Activated naive CD4-positive, alpha-beta T cell (primary cell): ENCODE measurements at places on chromosomes 12 and 14.

- DNase-seq, result no peak
Measured at GRCh38 chr14:74973003-74973653, 17.7 kb upstream of the PGF start.

GRCh38 chr12:19737019-19737418 is 297.7 kb downstream of the AEBP2 start:
- DNase-seq, result no peak

- no peak for DNase-seq
Measured at GRCh38 chr14:32197919-32198318, 3.9 kb upstream of the RNU6-7 start.

- no peak for DNase-seq
Measured at GRCh38 chr12:87924149-87924548, 105.1 kb downstream of the C12orf50 start.

DNA sequence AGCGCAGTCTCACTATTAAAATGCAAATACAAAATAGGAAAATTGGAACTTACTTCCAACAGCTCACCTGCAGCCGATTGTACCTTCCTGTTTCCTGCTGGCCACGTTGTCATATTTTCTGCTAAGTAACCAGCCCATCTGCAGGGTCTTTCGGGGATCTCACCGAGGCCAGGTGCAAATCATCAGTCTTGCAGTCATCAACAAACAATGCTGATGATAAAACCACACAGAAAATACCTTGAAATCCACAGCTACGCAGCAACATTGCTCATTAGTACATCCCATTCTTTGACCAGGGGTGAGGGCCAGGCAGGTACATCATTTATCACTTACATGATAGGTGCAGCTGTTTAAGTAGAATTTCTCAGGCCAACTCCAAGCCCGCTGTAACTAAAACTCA is 406.9 kb downstream of the TMEM121 start:
- DNase-seq, result no peak

- DNase-seq, result no peak
Measured at GRCh38 chr14:93396456-93396855, 34.3 kb upstream of the UNC79 start.

GRCh38 chr14:104228716-104229533 is 90.5 kb downstream of the KIF26A start:
- DNase-seq, result no peak

- no peak for DNase-seq
Measured at GRCh38 chr14:62662811-62663455, 382.3 kb downstream of the KCNH5 start.

DNA sequence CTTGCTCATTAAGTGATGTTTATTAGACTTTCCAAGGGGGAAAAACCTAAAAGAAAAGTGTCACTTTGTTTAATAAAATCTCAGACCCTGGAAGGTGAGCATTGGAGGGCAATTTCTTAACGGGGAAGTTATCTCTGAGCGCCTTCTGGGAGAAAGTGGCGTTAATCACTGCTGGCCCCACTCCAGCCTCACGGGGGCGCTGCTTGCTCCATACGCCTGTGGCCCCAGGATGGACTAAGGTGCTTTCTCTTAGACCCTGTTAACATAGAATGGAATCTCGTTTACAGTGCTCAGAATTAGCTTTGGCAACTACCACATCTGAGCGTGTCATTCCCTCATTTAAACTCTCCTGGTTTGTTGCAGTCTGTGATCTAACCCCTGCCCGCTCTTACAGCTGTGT is 16.4 kb upstream of the PRIMA1 start:
- DNase-seq, result no peak

- no peak for DNase-seq
Measured at GRCh38 chr14:94022532-94023411, 3.4 kb upstream of the OTUB2 start.

- DNase-seq, result no peak
Measured at GRCh38 chr12:72610854-72611358, 338.7 kb downstream of the TRHDE start.

DNA sequence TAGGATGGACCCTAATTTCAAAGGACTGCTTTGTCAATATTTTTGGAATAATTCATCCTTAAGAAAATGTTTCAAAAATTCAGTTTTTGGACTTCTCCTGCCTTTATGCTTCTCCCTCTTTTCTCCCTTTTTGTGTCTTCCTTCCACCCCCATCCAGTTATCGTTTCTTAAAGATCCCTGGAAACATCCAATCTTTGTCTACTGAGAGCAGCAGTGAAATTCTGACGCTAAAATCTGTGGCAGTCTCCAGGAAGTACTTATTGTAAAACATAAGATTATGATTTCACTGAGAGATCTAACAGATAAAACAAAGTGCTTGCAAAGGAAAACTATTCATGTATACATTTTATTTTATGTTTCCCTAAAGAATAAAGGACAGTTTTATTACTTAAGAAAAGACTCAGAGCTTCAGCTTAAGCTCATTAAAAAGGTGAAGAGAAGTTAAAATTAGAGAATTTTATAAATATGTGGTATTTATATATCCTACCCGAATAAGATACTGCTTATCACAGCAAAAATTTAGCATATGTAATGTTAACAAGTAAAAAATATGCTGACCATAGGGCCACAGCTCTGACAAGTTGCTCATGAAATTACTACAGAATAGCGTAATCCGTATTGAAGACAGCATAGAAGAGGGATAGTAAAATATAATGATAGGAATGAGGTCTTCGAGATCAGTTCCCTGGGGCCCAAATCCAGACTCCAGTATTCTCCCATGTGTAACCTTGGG is 6.9 kb downstream of the FRMD6 start:
- no peak for DNase-seq

- no peak for DNase-seq
Measured at GRCh38 chr14:76375947-76376404, at the start of gene ESRRB. ESRRB (plus strand) TSS chr14:76376137; CDS start chr14:76376402, 265 bp downstream.

DNA sequence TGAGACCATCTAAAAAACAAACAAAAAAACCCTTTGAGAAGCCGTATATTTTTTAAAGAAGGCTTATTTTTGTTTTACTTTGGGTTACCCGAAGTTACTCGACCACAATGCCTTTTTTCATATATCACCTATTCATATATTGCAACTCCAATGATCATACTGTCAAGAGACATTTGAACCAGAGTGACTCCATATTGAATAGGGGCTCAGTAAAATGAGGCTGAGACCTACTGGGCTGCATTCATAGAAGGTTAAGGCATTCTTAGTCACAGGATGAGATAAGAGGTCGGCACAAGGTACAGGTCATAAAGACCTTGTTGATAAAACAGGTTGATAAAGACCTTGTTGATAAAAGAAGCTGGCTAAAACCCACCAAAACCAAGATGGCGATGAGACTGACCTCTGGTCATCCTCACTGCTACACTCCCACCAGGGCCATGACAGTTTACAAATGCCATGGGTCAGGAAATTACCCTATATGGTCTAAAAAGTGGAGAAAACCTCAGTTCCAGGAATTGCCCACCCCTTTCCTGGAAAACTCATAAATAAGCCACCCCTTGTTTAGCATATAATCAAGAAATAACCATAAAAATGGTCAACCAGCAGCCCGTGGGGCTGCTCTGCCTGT is 50.0 kb upstream of the PKP2 start:
- DNase-seq, result no peak

GRCh38 chr14:94501588-94502516 is 7.4 kb downstream of the SERPINA12 start:
- no peak for DNase-seq

DNA sequence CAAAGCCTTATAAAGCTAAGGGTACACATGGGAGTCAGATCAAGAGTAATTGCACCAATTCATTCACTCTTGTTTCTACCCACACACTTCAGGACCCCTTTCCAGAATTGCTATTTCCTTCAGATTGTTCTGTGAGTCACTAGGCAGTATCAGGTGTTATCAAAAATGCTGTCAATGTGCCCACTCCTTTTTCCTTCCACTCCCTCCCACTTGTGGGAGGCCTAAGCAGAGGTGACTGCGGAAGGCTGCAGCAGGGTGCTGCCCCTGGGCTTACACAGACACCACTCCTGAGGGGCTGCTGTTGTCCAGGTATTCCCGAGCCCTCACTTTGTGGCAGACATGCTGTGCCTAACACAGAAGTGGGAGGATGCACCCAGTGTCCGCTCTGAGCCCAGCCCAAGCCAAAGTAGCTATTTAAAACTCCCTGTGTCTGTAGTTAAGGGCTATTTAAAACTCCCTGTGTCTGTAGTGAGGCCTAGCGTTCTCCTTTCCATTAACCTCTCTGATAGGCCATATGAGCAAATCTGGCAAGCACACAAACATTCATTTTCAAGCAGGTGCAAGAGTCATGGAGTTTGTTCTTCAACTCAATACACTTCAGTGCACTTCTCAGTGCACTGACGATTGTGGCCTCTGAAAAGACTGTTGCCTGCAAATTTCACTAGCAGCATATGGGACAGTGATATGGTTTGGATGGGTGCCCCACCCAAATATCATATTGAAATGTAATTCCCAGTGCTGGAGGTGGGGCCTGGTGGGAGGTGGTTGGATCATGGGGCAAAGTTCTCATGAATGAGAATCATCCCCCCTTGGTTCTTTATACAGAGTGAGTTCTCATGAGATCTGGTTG is 117.8 kb downstream of the PHLDA1 start:
- no peak for DNase-seq

- no peak for DNase-seq
Measured at GRCh38 chr12:93116632-93117031, 187.5 kb upstream of the EEA1 start.
